ENCODE measurements at places on chromosomes 1 and 21.

- no peak for DNase-seq
Measured at GRCh38 chr21:33058957-33059356, 11.0 kb upstream of the OLIG1 start.

DNA sequence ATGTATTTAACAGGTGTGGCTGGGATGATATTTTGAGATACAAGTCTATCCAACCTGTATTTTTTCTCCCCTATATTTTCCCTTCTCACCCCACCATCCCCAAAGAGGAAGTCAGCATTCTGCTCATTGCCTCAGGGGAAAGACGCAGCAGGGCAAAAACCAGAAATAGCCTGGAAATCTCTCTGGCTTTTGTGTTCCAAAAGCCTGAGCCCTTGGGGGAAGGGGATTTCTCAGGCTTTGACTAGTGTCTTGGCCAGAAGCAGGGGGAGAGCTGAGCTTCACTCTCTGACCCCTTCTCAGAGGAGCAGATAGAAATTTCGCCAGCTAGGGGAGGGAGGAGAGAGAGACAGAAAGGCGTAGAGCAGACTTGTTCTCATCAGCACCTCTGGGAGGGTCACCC lies 244.7 kb downstream of the RRAGC start:
- no peak for DNase-seq

- DNase-seq = no peak
Measured at GRCh38 chr1:201269281-201269680, 14.0 kb upstream of the PKP1 start.

DNA sequence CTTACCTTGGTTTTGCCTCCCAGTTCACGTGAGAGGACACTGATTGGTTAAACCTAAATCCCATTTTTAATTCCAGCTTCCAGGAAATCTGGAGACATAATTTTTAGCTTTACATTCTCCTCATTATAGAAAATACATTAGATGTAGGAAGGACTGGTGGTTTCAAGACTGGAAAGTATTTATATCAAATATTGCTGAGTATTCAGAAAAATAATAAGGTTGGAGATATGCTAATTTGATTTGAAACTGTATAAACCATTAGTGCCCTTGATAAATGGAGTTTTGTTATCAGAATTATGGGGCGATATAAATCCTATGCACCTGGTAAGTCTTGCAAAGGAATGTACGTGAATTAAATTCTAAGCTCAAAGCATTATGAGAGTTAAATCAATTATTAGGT lies 218.0 kb upstream of the ADGRL4 start:
- DNase-seq = no peak

GRCh38 chr1:228894442-228894989 lies 159.2 kb downstream of the RHOU start:
- no peak for DNase-seq

DNA sequence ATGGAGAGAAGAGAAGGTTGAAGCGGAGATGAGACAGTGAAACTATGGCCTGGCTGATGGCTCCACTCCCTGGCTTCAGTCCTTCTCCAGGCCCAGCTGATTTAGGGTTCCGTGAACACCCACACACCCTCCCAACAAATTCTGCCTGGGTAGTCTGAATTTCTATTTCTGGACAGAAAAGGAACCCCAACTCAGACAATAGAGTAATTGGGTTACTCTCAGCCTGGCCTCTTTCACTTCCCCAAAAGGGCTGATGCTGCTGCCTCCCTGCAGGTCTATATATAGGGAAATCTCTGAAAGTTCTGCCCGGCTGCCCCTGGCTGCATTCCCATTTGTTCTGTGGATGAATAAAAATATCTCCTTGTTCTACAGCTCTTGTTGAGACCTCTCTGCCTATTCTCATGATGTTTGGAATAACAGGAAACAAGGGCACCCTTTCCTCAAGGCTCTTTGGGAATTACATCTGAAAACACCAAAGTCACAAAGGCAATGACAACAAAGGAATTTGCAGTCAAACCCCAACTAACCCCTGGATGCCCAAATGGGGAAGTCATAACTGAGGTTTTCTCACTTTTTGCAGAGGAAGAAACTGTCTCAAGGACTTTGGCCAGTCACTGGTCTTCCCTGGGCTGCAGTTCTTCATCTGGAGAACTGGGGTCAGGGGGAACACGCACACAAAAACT lies 11.4 kb upstream of the ZSCAN20 start:
- DNase-seq = no peak
